Stimulated activated CD4-positive, alpha-beta T cell treated with anti-CD3 and anti-CD28 coated beads, Interleukin-4, amount 100 ng/mL, for 24 hours (primary cell): ENCODE measurements at places on chromosomes 5 and 9.

- no peak for DNase-seq
Observed at GRCh38 chr9:97975376-97975775, 7.8 kb upstream of the ANP32B start.

- peak; percentile 91 for DNase-seq
Observed at GRCh38 chr9:127224883-127225739, 39.5 kb upstream of the GARNL3 start.

- DNase-seq = no peak
Observed at GRCh38 chr9:125409217-125409636, 147.6 kb downstream of the GAPVD1 start.

- DNase-seq = no peak
Observed at GRCh38 chr5:133353741-133354140, 258.6 kb downstream of the FSTL4 start.

DNA sequence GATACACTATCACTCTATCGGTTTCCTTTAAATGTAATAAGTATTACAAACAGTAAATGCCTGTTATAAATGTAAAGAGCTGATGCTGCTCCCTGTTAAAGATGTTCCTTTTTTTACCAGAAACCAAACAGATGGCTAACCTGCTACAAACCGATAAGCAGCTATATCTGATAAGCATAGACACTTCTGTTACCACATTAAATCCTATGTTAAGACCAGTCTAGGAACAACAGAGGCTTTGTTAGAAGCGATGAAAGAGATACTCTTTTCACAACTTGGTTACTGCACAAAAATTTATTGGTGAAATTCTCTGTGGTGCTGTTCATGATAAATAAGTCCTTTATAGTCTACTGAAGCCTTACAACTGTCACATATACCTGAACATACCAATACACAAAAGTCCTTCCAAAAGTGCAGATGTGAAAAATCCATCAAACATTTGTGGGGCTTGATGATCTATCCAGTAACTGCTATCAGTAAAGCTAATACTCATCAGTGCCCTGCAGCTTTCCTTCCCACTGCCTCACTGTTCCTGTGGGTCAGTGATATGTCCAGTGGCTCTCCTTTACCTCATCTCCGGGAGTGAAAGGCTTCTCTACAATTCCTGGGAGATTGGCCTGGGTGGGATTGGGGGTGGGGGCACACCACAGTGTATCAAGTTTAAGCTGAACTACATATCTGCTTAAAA lies 25.8 kb upstream of the PRXL2C start:
- DNase-seq = no peak

DNA sequence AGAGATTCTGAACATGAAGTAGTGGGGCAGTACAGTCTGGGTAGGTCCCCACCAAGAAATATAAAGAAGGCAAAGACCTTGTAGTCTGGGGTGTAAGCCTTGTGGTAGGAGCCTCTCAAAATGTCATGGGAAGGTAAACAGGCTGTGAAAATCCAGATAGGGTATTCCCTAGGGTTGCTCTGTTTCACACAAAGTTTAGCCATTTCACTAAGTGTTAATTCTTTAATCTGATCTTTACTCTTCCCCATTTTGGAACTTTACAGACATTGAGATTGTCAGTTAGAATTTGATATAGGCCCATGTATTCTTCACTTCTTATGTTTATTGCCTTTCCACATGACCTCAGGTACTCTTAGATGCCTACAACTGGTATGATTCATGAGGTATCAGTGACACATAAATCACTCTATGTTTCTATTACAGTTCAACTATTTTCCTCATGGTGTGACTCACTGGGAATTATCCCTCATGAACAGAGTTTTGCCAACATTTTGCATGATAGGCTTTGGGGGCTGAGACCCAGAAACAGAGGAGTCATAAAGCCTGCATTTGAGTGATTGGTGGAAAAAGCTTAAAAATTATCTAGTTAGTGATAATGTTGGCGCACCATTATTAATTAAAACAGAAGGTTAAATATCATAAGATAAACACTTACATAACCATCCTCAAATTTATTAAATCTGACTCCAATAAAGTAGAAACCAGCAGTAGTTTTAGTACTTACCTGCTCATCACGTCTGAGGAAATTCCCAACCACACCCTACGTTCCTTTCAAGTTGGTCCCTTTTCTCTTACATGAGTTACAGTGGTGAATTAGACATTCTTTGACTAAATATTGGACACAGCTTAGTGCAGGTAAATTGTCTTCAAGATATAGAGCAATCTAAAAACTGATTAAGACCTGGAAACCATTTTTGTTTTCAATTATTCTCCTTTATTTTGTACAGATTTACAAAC lies 399.8 kb upstream of the MEF2C start:
- no peak for DNase-seq

- DNase-seq = no peak
Observed at GRCh38 chr9:100465274-100465673, 7.7 kb upstream of the TMEFF1 start.

GRCh38 chr9:133526721-133527321 lies 2.1 kb upstream of the MYMK start:
- DNase-seq = no peak

DNA sequence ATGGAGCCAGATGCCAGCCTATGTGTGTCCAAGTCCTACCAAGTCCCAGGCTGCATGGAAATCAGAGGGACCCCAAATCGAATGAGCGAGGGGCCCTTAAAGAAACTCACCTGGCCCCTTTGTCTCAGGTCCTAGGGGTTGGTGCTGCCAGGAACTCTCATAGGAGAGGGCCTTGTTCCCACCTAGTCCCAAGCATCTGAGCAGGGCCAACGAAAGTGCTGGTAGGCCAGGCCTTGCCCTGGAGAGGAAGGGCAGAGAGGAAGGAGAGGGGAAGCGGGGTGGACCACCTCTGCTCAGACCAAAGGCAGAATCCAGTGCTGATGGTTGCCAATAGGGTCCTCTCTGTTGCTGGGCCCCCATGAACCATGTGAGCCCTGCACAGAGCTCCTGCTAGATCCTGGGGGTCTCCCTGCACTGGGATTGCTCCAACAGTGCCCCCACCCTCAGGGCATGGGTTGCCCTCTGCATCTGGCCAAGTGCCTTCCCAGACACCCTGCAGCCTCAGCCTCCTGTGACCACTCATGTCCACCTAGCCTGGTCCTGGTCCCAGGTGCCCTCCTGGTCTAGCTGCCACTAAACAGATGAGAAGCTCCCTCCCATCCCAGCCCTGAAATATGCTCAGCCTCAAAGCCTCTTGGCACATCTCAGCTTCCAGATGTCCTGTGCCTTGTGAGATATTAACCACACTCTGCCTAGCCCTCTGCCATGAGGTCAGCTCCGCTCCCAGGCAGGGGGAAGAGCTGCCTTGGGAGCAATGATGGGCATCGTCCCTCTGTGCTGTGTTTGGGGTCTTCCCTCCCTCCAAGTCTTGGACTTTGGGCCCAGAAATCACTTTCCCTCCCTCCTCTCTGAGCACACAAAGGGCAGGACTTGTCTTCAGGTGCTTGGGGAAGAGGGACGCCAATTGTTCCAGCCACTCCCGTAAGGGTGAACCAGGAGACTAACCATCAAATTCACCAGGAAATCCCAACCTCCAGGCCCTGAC lies 109.6 kb downstream of the ADAMTS2 start:
- no peak for DNase-seq

DNA sequence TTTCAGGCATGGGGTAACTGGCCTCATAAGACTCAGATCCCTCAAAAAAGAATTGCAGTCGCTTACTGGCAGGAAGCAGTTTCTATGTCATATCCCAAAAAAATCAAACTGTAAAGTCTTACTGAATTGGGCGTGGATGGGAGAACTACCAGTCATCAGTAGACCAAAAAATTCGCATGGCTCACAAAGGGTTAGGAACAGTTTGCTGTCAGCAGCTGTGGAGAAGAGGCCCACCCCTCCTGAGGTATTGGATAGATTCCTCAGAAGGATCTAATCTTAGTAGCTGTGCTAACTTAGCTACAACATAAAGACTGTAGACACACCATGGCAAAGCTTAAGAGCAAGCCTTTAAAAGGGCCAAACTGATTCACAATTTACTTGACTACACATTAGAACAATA lies 478.3 kb upstream of the FTMT start:
- DNase-seq = no peak

DNA sequence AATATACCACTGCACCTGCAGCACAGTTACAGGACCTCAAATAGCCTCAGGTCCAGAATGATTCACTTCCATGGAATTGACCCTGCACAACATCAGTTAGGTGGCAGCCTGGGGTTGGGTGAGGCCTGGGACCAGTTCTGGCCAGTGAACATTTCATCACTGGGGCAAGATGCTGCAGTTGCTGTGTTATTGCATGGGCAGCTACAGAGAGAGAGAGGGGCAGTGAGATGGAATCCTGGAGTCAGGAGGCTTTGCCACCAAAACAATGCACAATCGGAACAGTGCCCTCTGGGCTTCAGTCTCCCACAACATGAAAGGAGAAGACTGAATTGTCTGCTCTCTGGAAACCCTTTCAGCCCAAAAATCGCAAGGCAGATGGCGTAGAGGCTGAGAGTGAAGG lies 51.8 kb downstream of the SH3TC2 start:
- DNase-seq = no peak

- no peak for DNase-seq
Observed at GRCh38 chr5:177154003-177154643, 20.6 kb downstream of the NSD1 start.

DNA sequence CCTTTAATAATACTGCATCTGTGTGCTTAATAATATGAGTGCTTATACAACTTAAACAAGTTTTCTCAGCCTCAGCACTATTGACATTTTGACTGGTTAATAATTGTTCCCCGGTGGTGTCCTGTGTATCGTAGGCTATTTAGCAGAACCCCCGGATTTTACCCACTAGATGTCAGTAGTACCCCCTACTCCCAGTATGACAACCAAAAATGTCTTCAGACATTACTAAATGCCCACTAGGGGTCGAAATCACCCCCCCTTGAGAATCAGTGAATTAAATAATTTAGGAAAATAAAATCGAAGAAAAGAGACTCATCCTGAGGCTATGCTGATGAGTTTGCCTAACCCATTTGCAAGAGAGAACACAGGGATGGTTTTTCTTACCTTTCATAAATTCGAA lies 166.3 kb downstream of the ATP10B start:
- DNase-seq = no peak

DNA sequence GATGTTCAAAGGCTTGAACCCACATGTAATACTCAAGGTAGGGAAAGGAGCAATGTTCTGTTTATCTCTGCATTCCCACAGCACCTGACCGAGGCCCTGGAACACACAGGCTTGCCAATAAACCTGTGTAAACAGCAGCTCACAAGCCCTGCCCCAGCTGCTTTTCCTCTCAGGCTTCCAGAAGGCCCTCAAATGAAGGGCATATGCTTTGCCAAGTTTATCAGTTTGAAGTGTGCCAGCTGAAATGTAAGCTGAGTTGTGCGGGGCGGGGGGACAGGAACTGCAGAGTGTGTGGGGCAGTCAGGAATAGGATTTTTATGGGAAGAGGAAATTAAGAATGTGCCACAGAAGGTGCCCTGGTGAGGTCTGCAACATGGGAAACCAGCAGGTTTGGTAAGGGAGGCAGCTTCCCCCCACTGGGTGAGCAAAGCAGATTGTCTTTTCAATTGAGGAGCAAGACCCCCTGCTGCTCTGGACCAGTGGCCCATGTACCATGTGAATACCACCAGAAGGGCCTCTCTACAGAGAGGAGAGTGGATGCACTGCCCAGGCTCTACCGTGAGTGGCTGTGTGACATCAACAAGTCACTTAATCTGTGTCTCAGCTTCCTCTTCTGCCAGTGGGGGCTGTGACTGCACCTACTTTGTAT lies 194.8 kb downstream of the SPOCK1 start:
- no peak for DNase-seq

DNA sequence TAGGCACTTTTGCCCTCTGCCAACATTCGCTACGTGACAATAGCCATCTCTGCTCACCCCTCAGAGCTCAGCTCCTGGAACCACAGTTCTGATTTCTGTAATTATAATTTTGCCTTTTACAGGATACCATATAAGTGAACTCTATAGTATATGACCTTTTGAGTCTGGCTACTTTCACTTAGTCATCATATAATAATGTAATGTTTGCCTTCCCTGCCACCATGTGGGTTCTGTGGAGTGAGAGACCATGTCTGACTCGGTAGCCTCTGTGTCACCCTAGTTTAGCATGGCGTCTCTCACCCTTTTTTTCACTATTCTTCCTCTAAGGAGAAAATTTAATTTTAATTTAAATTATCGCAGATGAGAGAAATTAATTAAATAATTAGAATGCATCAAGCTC lies 28.9 kb upstream of the ZBTB43 start:
- no peak for DNase-seq

GRCh38 chr9:71703172-71703872 lies 65.0 kb downstream of the CEMIP2 start:
- no peak for DNase-seq

DNA sequence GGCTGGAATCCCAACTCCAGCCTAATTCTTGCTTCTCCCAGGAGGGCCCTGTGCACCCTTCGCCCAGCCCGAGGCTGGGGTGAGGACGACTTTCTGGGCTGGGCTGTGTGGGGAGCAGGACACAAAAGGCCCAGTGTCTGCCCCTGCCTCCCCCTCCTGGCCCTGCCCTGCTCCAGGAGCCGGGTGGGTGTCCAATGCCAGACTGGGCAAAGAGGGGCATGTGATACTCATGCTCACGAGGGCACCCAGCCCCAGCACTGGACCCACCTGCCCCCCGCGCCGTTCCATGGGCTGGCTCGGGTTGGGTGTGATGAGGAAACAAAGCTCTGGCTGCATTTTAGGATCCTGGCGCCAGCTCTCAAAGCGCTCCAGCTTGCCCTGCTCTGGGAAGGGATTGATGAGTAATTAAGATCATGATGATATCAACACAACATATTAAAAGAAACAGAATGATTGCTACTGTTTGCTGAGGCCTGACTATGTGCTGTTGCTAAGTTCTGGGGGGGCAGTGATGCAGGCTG lies 30.7 kb downstream of the LHX2 start:
- DNase-seq = no peak

- DNase-seq = no peak
Observed at GRCh38 chr9:31030741-31031202, 1353.7 kb upstream of the ACO1 start.

GRCh38 chr5:103139264-103139865 lies 19.3 kb downstream of the PPIP5K2 start:
- DNase-seq = peak; percentile 87

GRCh38 chr5:170971-171800 lies 20.1 kb upstream of the LRRC14B start:
- no peak for DNase-seq

- DNase-seq = no peak
Observed at GRCh38 chr5:153598099-153598498, 107.6 kb downstream of the GRIA1 start.

DNA sequence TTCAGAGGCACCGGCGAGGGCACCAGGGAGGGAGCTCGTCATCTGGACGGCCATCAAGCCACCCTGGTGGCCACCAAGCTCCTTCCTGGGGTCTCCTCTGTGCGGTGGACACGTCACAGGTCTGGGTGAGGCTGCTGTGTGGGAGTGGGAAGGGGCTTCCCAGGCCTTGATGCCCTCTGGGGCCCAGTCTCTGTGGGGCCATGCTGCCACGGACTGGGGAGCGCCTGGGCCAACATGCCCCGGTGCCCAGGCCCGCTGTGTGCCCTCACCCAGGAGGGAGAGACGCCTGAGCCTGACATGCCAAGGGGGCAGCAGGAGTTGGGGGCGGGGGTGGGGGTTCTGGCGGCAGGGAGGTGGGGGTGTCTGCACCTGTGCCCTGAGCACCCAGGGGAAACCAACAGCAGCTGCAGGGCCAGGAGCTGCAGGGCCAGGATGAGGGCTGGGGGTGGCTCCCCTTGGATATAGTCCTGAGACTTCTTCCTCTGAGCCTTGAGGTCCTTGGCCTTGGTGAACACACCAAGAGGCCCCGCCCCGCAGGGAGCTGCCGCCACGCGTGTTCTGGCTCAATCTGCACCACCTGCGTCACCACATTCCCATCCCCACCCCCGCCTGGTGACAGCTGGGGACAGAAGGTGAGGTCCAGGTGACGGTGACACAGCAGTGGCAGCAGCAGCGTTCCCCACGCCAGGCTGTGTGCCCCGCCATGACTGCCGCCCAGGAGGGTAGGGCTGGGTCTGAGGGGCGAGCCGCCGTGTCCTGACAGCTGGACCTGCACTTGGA lies 15.3 kb upstream of the SEC16A start:
- DNase-seq = no peak
